ENCODE measurements at places on chromosomes 3 and 15.

GRCh38 chr3:123104550-123104949, 37.7 kb downstream of the PDIA5 start:
- DNase-seq, result no peak

DNA sequence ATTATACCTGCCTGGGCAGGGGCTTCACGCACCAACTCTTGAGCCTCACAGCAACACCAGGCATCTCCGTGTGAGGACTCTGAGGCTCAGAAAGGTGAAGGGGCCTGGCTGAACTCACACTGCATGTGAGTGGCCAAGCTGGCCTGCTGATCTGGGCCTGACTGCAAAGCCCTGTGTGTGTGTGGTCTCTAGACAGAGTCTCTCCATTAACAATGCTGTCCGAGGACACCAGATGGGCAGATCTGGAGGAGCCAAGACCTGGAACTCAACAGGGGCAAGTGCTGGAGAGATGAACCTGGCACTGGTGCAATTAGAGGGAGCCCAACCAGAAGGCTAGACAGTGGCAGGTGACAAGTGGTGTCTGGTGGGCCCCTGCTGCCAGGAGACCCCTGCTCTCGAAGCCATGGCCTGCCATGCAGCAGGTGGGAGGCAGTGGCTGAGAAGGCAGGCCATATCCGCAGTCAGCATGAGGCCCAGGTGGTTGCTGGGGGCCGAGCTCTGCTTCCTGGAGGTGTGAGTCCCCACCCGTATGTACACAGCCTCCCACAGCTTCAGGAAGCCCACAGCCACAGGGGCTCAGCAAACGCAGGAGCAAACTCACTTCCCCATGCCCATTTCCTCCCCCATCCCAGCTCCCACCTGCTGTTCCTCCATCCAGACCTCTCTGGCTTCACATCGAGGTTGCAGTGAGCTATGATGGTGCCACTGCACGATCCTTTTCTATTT, 39.0 kb downstream of the CYP11A1 start:
- DNase-seq, result no peak

GRCh38 chr3:10137178-10137577, 4.4 kb upstream of the VHL start:
- DNase-seq, result no peak

DNA sequence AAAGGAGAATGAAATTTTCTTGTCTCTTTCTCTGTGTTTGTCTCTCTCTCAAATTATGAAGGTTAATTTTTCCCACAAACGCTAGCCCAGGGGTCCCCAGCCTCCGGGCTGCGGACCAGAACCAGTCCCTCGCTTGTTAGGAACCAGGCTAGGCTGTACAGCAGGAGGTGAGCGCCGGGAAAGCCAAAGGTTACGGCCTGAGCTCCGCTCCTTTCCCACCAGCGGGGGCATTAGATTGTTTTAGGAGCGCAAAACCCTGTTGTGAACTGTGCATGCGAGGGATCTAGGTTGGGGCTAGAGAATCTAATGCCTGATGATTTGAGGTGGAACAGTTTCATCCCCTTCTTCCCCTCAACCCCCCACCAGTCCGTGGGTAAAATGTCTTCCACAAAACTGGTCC, 74.7 kb upstream of the ZNF385D start:
- no peak for DNase-seq

DNA sequence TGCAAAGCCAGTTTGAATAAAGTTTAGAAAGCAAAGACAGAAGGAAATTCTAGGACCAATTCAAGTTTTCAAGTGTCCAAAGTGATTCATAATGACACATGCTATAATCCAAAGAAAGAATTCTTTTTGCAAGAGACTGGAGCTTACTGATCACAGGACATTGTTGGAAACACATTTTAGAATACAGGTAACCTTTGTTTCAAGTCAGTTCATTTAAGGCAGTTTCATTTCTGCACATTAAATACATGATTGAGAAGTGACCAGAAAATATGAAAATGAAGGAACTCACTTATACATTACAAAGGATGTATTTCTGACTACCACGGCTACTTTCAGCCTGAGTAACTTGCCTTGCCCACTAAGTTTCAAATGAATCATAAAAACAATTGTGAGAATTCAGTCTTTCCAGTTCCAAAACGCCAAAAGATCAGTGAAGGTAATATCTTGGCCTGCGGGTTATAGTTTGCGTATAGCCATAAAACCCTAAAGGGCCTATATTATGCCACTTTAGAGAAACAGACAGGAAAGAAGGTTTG, 48.7 kb downstream of the PRICKLE2 start:
- DNase-seq, result no peak

DNA sequence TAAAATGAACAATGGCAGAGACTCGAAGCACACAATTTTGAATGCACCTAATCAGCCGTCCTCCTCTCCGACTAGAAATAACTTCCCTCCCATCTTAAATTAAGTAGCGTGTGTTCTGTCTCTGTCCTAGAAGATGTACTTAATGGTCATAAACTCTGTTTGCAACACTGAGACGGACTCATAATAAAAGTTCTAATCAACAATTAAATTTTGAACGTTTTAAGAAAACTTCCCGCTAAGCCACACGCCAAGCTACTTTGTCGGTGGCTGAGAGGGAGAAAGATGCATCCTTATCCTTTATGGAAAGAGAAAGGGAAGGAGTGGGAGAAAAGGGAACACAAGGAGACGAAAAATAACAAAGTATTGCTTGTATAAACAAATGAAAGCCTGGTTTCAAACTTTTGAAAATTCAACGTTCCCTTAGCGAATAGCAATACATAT, 989 bp downstream of the GNB4 start:
- DNase-seq, result no peak

- DNase-seq, result no peak
These were observed 5.2 kb downstream of the GLCE start for GRCh38 chr15:69165637-69166025.

GRCh38 chr3:60803216-60804173, 447.8 kb downstream of the FHIT start:
- DNase-seq, result no peak

DNA sequence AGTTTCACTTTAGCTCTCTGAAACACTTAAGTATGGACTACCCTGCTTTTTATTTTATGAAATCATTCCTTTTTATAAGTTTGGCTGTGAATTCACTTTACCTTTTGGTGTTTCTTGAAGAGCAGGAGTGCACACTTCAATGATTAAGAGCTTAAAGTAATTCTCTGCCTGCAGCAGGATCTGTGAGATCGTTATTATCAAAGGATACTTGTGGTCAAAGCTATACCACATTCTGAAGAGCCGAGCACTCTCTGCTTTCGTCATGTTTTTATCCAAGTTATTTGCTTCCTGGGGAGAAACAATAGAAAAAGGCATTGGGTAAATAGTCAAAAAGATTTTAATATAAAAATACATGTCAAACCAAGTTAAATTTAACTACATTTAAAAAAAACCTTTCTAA, 243.7 kb downstream of the CHST2 start:
- DNase-seq, result no peak

- DNase-seq, result no peak
These were observed 65.2 kb downstream of the CGGBP1 start for GRCh38 chr3:87993566-87993965.

DNA sequence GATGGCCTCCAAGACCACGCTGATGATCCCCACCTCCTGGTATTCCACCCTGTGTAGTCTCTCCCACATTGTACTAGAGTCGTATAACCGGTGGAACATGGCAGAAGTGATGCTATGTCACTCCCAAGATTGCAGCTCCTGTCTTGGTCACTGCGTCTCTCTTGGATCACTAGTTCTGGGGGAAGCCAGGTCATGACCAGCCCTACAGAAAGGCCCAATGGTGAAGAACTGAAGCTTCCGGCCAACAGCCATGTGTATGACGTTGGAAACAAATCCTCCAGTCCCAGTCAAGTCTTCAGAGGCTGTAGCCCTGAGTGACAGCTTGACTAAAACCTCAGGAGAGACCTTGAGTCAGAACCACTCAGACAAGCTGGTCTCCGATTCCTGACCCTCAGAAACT, 61.9 kb upstream of the FNDC3B start:
- no peak for DNase-seq

All from activated gamma-delta T cell treated with anti-CD3 and anti-CD28 coated beads, Interleukin-2, amount 50 U/mL, for 16 hours (primary cell).